SIG-M5 (cell line): ENCODE measurements at places on chromosomes 13 and 19.

- DNase-seq = no peak
Measured at GRCh38 chr13:76715621-76716020, 170.6 kb downstream of the KCTD12 start.

DNA sequence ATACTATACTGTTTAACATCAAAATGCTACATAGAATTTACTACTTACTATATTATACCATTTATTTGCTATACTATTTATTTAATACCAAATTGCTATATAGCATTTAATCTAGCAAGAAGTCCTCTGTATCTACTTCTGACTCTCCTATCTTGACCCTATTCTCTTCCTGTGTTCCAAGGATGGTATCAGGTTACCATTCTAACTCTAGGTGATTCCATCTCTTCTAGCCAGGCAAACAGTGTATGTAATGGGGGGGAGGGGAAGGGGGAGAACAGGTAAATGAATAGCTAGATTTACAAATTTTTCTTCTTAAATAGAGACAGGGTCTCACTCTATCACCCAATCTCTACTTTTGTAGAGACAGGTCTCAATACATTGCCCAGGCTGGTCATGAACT is 200.3 kb downstream of the DIAPH3 start:
- no peak for DNase-seq

DNA sequence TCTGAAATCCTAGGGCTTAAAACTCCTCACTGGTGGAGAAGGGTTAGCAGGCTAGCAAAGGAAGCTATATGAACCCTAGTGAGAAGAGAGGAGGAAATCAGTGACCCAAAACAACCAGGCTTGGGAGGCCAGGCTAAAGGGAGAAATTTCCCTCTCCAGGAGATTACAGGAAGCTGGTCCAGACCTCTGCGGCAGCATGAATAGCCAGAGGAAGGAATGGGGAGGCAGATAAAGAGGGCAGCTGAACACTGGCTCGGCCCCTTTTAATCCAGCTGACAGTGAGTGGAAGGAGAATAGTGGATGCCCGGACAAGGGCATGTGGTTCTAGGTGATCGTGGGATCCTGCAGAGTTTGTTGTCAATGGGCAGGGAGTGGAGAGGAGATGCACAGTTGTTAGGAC is 130.6 kb downstream of the COG6 start:
- DNase-seq = no peak

GRCh38 chr19:21900401-21900800 is 64.4 kb upstream of the ZNF43 start:
- DNase-seq = no peak

DNA sequence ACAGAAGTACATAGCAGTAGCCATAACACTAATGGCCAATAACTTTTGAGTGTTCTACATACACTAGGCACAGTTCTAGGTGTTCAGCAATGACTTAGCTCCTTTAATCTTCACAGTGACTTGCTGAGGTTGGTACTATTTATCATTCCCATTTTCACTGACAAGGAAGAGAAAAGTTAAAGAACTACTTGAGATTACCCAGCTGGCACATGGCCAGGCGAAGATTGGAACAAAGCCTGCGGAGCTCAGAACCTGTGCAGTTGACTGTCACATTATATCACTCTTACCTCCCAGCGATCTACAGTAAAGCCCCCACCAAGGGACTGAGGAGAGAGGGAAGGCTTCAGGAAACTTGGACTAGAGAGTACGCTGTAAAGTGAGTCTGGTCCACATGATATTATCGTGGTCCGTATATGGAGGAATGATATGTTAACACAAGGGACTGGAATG is 42.4 kb upstream of the WDFY2 start:
- DNase-seq = no peak

DNA sequence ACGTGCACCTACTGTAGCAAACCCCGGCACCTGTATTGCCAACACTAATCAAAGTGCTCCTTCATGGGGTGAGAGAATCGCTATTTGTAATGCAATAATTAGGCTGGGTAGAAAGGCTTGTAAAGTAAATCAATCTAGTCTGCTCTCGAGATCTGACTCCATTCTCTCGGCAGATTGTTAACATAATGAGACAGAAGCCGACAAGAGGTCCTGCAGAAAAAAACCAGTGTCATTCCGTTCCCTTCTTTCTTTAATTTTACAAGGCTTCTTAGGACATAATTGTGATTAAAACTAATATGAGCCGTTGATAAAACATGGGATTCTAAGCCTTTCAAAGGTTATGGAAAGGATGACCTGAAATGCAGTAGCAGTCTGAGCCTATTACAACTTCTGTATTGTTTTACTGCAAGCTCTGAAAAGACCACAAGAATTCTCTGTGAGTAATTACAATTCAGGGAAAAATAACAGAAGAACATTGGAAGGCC is 530.0 kb downstream of the PCDH9 start:
- DNase-seq = no peak

- no peak for DNase-seq
Measured at GRCh38 chr19:19410553-19411550, 5.4 kb downstream of the GATAD2A start.

- DNase-seq = no peak
Measured at GRCh38 chr19:41862445-41862986, 2.5 kb downstream of the RPS19 start.

- no peak for DNase-seq
Measured at GRCh38 chr13:112904436-112904960, 64.5 kb upstream of the MCF2L start.

- DNase-seq = no peak
Measured at GRCh38 chr19:19226663-19227062, 14.9 kb downstream of the NCAN start.

GRCh38 chr19:8185343-8186068 is 23.7 kb upstream of the CERS4 start:
- DNase-seq = no peak

DNA sequence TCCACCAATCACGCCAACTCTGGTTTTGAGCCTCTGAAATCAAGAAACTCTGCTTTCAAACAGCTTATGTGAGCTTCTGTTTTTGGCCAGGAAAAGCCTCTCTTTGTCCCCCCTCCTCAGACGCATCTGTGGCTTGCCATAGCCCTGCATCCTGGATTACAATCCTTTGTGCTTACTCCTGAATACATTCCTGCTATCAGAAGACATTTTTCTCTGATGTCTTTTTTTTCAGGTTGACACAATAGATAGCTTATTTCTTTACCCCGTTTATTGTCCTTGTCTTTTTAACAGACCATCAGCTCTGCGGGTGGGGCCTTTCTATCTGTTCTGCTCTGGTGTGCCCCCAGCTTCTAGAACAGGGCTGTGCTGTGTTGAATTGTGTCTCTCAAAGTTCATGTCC is 11.0 kb downstream of the PNMA8B start:
- DNase-seq = no peak

GRCh38 chr19:16714702-16715287 is 4.9 kb upstream of the NWD1 start:
- no peak for DNase-seq

DNA sequence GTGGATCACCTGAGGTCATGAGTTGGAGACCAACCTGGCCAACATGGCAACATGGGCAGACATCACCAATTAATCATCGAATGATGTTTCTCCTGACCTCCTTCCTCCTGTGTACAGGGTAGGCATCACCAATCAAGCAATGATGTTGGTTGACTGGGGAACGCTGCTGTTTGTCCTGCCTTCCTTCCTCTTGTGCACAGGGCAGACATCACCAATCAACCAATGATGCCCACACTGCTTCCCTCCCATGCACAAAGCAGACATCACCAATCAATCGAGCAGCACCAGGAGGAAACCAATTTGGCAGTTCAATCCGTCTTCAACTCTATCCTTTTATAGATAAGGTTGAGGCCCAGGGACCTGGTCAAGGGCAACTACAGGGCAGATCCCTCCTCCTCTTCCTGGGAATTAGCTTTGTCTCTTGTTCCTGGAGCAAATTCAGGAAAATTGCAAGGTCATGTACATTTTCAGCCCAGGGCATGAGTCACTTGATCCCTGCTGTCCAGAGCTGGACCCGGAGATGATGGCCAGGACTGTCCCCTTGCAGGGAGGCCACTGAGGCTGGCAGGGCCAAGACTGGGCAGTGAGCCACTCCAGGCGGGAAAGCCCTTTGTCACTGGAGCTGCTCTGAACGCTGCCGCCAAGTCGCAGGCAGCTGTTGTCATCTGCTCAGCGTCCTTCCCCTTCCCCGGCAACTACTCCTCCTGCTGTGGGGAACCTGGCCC is 5.3 kb upstream of the CSNK1G2 start:
- DNase-seq = no peak

GRCh38 chr13:66781241-66781640 is 448.9 kb downstream of the PCDH9 start:
- DNase-seq = no peak

DNA sequence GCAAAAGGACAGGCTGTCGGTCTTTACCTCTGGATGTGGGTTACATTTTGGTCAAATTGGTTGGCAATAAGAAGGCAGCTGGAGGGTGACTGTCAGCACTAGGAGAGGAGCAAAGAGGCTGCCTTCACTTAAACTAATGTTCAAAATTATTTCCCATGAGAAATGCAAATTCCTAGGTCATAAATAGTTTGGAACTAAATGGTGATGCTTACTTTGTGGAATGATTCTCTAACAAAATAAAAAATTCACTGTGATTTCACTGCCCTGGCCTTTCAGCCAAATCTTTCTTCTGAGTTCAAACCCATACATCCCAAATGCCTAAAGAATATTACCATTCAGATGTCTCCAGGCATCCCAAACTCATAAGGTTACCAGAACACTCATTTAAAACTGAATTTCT is 25.0 kb upstream of the OXGR1 start:
- DNase-seq = no peak

DNA sequence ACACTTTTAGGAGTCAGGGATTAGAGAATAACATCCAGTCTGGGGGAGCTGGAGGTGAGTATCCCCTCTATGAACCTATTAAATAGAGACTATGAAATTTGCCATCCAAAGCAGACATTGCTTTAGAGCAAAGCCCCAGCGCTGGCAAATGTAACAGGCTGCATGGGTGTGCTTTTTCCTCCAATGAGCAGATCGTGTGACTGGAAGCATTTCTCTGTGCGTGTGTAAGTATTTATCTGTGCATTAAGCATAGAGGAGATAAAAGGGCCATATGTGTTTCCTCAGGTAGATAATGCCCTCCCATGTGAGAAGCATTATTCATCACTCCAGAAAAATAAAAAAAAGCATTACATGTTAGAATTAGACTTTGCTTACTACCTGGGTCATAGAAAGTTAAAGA is 924 bp downstream of the TNFSF13B start:
- DNase-seq = no peak

- DNase-seq = no peak
Measured at GRCh38 chr19:34386645-34387445, 17.4 kb upstream of the PDCD2L start.
